ENCODE measurements at places on chromosomes 13 and 19.

GRCh38 chr19:45863840-45864628, at the start of gene FOXA3:
Gene FOXA3, plus strand, starts transcription at chr19:45864326. Its CDS starts 131 bp downstream, at chr19:45864457.
- DNase-seq, result no peak

DNA sequence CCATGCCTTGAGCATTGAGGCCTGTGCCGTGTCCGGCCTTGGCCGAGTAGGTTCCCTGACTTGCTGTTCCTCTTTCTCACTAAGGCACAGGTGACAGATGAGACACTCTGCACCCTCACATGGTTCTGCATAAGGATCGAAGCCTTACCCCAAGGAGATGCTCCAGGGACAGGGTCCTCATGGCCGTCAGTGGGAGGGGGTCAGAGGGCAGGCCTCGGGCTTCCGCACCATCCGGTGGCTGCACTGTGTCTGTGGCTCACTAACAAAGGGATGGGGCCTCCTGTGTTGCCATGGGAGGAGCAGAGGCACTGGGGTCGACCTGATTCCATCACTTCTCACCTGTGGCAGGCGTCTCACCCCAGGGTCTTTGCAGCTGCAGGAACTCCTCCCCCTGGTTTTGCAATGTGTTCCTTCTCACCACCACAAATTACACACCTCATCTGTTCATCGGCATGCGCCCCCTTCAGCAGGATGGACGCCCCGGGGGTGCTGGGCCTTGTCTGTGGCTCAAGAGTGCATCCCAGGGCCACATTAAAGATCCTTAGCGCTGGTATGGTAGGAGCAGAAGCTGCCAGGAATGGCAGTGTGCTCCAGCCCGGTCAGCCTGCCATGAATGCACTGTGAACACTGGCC, 113.3 kb upstream of the SOX1 start:
- no peak for DNase-seq

DNA sequence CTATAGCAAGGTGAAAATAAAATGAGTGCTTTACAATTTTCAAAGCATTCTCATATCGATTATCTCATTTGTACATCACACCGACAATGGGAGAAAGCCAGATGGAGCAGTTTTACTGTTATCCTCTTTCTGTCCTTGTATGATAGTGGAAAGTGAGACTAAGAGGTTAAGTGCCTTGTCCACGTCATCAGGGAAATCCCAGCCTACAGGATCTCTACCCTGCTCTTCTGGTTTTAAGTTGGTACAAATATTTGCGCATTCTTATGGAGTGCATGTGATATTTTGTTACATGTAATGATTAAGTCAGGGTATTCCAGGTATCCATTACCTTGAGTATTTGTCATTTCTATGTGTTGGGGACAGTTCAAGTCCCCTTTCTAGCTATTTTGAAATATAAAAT, 12.4 kb upstream of the ENOX1 start:
- DNase-seq, result no peak

DNA sequence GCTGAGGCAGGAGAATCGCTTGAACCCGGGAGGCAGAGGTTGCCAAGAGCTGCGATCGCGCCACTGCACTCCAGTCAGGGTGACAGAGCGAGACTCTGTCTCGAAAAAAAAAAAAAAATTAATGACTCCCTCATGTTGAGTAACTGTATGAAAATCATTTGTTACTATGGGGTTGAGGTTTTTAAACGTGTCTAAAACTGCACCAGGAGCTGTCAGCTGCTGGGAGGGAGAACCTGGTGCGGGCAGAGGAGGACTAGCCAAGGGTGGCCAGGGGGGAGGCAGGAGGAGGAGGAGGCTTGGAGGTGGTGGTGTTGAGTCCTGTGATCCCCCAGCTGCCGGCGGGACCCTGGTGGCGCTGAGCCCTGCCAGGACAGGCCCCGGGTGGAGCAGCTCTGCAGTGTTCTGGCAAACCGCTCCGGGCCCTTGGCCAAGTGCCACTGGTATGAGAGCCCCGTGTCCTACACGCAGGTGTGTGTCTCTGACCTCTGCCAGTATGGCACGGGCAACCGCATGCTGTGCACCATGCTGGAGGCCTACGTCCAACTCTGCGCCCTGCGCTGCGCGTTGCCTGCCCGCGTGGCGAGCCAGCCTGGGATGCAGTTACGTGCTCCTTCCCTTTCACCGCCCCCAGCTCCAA, 17.1 kb upstream of the FXYD3 start:
- DNase-seq, result peak; percentile 43

Measured in thyroid gland (tissue), 4 donors.